ENCODE measurements at places on chromosomes 7 and 10.

DNA sequence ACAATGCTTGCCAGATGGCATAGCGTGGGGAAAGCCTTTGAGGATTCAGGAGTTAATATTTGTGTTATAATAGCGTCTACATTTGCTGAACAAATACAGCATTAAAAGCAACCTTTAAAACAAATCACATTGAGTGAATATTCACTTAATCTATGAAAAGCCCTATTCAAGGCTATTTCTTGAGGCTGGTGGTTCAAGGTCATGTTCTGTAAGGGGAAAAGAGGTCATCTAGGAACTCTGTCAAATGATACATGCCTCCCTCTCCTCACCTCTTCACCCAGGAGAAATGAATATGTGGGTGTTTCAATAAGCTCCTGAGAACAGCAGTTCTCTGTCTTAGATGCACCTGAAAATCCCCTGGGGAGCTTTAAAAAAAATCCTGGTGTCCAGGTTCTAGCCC lies 303.0 kb downstream of the ELMO1 start:
- DNase-seq = no peak

DNA sequence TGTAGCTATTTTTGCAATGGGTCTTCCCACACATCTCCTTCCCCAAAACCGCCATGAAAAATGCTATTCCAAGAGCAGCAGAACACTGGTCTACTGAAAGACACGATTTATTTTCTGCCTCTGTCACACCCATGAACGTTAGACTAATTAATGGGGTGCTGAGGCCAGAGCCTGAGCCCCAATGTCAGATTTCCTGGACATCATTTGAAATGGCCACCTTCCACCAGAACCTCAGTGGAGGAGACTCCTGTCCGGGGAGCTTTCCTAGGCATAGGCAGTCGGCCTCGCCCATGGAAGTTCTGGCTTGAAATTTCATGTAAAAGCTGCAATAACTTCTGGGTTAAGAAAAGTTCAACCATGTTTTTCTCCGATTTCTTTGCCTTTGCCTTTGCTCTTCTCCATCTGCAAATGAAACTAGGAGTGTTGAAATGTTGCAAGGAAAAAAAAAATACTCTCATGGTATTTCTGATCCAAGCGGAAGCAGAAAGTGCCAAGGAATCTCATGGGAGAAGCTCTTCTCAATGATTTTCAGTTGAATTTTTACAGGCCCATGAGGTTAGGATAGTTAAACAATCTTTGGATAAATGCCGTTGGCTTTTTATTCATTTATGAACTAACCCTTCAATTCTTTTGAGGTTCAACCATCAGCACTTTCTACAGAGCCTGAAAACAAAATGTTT lies 570.8 kb upstream of the MGMT start:
- DNase-seq = no peak

- DNase-seq = no peak
Observed at GRCh38 chr7:143494622-143495021, 16.9 kb downstream of the TAS2R41 start.

DNA sequence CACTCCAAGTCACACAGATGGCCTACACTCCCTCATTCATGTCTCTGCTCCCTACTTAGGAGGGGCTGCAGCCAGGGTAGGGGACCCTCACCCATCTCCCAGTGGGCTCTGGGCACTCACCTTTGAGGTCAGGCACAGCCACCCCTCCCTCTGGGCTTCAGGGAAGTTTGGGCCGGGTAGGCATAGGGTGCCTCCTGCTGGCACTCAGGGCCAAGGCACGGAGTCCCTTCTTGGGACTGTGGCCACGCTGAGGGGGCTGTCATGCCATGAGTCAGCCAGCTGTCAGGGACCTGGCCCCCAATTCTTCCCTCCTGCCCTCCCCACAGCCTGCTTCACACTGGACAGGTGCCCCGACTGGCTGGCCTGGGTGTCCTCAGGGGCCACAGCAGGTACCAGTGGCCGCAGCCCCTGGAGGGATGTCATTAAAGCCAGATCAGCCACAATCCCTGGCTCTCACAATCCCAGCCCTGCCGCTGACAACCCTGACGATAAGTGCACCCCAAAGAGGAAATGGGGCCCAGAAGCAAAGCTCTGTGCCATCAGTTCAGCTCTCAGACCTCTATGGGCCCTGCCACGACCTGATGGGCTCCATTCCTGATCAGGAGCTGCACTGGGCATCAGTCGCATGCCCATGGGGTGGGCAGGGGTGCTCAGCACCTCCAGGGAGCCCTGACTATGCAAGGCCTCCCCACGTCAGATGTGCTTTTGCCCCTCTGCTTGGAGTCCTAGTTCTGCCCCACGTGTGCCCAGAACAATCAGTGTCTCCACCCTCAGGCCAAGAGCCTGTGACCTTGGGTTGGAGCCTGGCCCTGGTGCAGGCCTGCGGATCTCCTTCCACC lies 34.1 kb upstream of the RET start:
- DNase-seq = no peak

DNA sequence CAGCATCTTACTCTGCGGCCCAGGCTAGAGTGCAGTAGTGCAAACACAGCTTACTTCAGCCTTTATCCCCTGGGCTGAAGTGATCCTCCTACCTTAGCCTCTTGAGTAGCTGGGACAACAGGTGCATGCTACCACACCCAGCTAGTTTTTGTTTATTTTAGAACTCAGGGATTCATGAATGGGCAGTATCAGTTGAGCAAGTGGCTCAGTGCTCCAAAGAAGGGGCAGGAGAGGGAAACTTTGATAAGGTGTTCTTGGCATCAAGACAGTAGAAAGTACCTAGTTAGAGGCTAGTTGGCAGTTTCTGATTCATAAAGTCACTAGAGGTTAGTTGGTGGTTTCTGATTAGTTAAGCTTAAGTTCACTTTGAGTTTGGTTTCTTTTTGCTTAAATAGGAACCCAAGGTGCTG lies 18.4 kb downstream of the TRIM24 start:
- no peak for DNase-seq

- DNase-seq = no peak
Observed at GRCh38 chr7:107982042-107982840, 20.7 kb downstream of the LAMB1 start.

DNA sequence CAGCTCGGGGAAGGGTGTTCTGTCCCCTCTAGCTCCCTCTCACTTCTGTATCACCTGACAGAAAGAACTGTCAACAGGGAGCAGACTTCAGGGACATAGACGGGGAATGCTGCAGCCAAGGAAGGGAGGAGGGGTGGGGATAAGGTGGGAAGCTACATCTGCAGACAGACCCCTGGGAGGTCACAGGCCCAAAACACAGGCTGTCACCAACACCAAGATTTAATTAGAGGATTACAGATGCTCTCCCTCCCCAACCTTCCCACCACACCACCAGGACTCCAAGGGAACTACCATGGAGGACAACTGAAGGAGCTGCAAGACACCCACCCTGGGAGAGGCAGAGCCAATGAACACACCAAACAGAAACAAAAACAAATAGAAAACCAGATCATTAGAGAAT lies 425.2 kb upstream of the VSTM2A start:
- DNase-seq = no peak

DNA sequence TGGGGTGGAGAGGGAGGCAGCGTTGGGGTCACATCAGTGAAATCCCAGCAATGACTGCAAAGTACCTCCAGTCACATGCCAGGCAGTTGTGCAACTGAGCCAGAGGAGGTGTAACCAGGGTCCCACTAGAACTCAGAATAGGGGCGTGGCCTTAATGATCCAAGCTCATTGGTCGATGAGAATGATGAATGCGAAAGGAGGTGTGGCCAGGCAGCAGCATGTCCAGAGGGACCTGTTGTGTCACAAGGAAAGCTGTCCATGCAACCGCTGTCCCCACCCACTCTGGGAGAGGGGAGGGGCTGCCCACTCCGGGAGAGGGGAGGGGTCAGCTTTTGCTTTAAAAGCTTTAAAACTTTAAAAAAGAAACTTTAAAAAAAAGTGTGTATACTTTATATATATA lies 25.3 kb upstream of the MTPAP start:
- no peak for DNase-seq

GRCh38 chr10:87612115-87612514 lies 47.6 kb upstream of the PAPSS2 start:
- no peak for DNase-seq
